ENCODE measurements at places on chromosomes 5 and 9. TPM values are rescaled to one million over a fixed set of nuclear protein-coding genes. Genes with fewer than 3 reads are reported as not detected.
A peak's percentile ranks its signal among the peaks of the same experiment; 100 is the strongest.

The TOR2A gene
- total RNA-seq = 13.3 TPM

The FAM221B gene
- not detected for total RNA-seq

The RMND5B gene
- 43.1 TPM for total RNA-seq

GRCh38 chr9:19488721-19489120 lies 79.9 kb downstream of the ACER2 start:
- H3K27ac ChIP-seq = no peak overlapping the region
- no peaks in the 10 kb centered on the region for H3K4me1 ChIP-seq
- H3K27me3 ChIP-seq = no peaks in the 10 kb centered on the region
- no peaks in the 10 kb centered on the region for H3K36me3 ChIP-seq

GRCh38 chr5:172486451-172486850 lies 32.1 kb upstream of the SH3PXD2B start:
- H3K36me3 ChIP-seq = no peaks in the 10 kb centered on the region
- DNase-seq = no peak
- H3K4me1 ChIP-seq = peaks cover 5% of the 10 kb centered on the region
- H3K4me3 ChIP-seq = no peak overlapping the region
- H3K27ac ChIP-seq = no peak overlapping the region

DNA sequence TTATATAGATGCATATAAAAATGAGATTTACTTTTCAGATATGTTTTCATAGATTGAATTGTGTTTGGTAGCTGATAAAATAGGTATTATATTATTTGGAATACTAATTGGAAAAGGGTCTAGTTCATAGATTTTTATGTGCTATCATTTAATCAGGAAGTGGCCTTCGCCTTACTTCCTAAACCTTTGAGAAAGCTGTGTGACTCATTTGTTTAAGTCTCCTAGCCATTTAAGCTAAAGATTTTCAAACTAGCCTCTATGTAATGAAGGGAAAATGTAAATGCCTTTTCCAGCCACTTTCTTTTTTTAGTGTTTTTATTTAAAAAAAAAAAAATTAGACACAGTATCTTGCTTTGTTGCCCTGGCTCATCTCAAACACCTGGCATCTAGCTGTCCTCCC lies 97.5 kb downstream of the DMXL1 start:
- peaks cover 26% of the 10 kb centered on the region for H3K36me3 ChIP-seq
- H3K27me3 ChIP-seq = no peaks in the 10 kb centered on the region
- no peak overlapping the region for H3K4me3 ChIP-seq
- no peak for DNase-seq

GRCh38 chr9:89993678-89994630 lies 389.1 kb downstream of the GADD45G start:
- peak; percentile 69 for DNase-seq
- H3K27me3 ChIP-seq = no peaks in the 10 kb centered on the region
- H3K36me3 ChIP-seq = no peaks in the 10 kb centered on the region
- H3K27ac ChIP-seq = peak overlapping the region; percentile 36
- no peak overlapping the region for H3K4me3 ChIP-seq

All from tibial nerve (tissue), 4 donors.